ENCODE measurements at places on chromosomes 6 and 20. TPM values are rescaled to one million over a fixed set of nuclear protein-coding genes. Genes with fewer than 3 reads are reported as not detected.

DNA sequence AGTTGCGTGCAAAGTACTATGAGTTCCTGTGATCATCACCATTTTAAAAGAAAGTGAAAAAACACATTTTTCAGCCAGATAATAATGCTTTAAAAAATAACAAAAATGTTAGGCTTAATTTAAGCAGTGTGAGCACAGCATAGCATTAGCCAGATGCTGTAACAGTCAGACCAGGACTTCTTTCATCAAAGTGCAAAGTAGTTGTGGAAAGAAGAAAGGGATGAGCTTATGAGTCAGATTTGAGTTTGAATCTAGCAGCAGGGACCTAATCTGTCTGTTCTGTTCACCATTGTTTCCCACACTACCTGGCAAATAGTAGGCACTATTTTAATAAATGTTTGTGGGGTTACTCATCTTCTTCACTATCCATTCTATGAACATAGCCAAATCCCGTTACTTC lies 70.1 kb downstream of the KLHL32 start:
- DNase-seq, result no peak

GRCh38 chr6:164246082-164246481 lies 831.6 kb downstream of the QKI start:
- DNase-seq, result no peak

- no peak for DNase-seq
Measured at GRCh38 chr6:153086225-153086990, 44.7 kb downstream of the RGS17 start.

DNA sequence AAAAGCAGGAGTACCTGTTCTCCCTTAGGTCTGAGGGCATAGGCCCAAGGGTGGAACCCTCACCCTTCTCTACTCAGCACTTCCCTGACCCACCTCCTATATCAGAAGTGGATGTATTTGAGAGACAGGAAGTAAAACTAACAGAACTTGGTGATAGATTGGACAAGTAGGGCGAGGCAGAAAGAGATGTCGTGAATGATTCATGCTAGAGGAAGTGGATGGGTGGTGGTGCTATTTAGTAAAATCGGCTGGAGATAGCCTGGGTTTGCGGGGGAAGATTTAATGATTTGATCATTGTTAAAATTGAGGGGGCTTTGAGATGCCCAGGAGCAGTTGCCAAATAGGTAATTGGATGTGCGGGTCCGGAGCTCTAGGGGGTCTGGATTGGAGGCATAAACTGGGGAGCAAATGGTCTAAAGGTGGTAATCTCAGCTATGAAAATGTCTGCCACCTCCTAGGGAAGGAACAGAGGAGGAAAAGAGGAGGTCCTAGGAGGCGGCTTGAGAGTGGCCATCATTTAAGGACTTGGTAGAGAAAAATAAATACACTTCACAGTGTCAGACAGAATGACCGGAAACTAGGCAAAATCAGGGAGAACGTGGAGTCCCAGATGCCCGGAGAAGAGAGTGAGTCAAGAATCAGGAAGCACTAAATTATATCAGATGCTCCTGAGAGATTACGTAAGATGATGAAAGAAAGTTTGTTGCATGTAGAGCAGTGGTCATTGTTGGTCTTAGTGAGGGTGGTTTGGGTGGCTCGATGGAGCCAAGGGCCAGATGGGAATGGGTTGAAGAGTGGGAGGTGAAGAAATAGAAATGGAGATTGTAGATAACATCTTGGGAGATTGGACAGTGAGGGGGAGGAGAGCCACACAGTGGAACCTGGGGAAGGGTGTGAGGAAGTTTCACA lies 142.0 kb downstream of the CEP57L1 start:
- no peak for DNase-seq

DNA sequence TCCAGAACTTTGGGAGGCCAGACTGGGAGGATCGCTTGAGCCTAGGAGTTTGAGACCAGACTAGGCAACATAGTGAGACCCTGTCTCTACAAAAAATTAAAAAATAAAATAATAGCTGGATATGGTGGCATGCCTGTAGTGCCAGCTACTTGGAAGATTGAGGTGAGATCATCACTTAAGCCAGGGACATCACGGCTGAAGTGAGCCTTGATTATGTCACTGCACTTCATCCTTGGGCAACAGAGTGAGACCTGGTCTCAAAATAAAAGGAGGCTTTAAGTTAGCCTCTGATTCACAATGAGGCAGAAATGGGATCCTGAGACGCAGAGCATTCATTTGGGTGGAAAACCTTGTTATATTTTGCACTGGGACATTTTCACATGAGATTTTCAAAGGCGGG lies 57.0 kb downstream of the TULP4 start:
- DNase-seq, result no peak

DNA sequence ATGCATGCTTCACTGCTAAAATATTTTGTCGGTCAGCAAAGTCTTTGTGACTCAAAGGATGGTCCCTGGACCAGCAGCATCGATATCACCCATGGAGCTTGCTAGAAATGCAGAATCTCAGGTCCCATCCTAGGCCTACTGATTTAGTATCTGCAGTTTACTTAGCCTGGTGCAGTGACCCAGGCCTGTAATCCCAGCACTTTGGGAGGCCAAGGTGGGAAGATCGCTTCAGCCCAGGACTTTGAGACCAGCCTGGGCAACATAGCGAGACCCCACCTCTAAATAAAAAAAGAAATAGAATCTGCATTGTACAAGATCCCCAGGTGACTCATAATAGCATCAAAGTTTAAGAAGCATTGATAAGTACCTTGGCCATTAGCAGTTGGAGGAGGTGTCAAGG lies 248.7 kb downstream of the CD83 start:
- no peak for DNase-seq

DNA sequence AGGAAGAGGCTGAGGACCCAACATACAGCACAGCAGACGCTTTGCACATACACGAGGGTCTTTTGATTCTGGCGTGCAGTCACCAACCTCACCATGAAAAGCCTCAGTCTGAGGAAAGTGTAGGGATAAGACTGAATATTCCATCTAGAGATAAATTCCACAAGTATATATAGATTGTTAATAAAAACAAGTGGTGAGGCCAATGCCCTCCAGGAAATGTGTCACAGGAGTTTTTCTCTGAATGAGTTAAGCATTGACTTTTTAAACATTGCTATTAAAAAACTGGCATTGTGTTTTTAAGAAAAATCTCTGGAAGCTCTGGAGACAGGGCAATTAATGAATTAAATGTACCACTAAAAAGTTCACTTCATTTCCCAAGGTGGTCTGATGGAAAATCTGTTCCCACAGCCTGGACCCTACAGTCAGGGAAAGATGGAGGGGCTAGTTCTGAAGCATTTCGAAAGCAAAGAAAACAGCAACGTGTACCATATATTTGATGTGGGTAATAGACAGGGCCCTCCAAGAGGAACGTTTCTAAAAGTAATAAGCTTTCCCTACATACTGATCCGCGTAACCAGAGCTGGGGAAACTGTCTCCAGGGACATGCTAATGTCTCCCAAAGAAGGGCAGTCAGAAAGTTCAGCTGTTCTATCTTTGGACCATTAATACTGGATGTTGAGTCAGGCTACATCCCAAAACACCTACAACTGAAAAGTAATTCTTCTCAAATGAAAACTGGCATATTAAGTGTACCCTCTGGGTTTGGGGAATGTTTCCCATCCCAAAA lies 301.1 kb downstream of the FOXC1 start:
- no peak for DNase-seq

GRCh38 chr6:11835065-11835464 lies 56.5 kb upstream of the ADTRP start:
- DNase-seq, result no peak

Gene ESR1
- total RNA-seq, result 1.3 TPM

Gene TTK
- 0.32 TPM for total RNA-seq

Gene PNLDC1
- 0.17 TPM for total RNA-seq

Gene EYS
- not detected for total RNA-seq

Gene SNRNP48
- 17.3 TPM for total RNA-seq

Gene FAM209A
- not detected for total RNA-seq
